Gastroesophageal sphincter (tissue), 4 donors: ENCODE measurements at places on chromosomes 1 and 21. TPM values are rescaled to one million over a fixed set of nuclear protein-coding genes. Genes with fewer than 3 reads are reported as not detected.

DNA sequence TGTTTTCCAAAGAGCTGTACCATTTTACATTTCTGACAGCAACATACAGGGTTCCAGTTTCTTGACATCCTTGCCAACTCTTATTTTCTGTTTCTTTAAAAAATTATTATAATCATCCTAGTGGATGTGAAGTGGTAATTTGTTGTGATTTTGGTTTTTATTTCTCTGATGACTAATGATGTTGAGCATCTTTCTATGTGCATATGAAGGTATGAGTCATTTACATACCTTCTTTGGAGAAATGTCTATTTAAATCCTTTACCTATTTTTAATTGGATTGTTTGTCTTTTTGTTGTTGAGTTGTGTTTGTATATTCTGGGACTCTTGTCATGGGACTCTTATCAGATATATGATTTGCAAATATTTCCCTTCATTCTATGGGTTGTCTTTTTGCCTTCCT is 20.8 kb upstream of the MPC2 start:
- ATAC-seq, result no peak
- no peak overlapping the region for H3K27ac ChIP-seq
- no peaks in the 10 kb centered on the region for H3K4me1 ChIP-seq
- H3K4me3 ChIP-seq, result no peak overlapping the region

- H3K4me3 ChIP-seq, result no peak overlapping the region
- H3K27me3 ChIP-seq, result peaks cover 14% of the 10 kb centered on the region
- H3K36me3 ChIP-seq, result no peaks in the 10 kb centered on the region
- no peak overlapping the region for H3K27ac ChIP-seq
- no peaks in the 10 kb centered on the region for H3K4me1 ChIP-seq
- ATAC-seq, result no peak
These were observed 1.3 kb upstream of the IL19 start for GRCh38 chr1:206769304-206769731.

DNA sequence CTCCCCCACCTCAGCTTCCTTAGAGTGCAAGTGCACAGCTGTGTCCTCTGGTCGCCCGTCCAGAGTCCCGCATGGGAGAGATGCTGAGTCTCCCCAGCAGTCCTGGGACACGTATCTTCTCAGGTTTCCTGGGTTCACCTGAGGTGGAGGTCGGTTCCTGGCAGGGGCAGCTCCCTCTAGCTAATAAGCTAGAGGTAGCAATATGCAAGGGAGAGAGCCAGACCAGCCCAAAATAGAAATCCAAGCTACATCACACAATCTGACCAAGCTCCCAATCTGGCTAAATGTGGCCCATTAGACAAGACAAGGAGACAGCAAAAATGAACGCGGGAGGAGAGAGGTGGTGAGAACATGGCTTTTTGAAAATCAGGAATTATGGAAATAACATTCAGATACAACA is 30.9 kb upstream of the CADM3 start:
- no peak for ATAC-seq
- H3K27ac ChIP-seq, result no peak overlapping the region
- peaks cover 40% of the 10 kb centered on the region for H3K27me3 ChIP-seq
- H3K4me1 ChIP-seq, result no peaks in the 10 kb centered on the region
- H3K4me3 ChIP-seq, result no peak overlapping the region

DNA sequence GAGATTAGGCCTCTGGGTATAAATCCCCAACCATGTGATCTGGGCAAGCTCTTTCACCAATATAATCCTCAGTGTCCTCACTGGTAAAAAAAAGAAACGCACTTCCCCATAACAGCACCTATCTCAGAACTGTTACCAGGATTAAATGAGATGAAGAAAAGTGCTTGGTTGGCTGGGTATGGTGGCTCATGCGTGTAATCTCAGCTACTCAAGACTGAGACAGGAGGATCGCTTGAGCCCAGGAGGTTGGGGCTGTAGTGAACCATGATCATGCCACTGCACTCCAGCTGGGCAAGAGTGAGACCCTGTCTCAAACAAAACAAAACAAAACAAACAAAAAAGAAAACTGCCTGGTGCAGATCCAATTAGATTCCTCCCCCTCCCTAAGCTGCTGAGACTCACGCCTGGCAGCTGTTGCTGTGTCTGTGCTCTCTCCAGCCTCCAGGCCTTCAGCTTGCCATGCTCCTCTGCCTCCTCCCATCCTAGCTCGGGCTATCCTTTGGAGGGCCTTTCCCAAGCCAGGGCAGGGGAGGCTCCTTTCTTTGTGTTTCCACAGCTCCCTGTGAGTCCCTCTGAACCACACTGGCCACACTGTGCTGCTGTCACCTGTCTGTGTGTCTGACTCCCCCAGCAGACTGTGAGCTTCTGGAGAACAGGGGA is 19.0 kb downstream of the CYB5RL start:
- H3K36me3 ChIP-seq, result no peaks in the 10 kb centered on the region
- no peaks in the 10 kb centered on the region for H3K4me1 ChIP-seq
- no peak overlapping the region for H3K27ac ChIP-seq
- ATAC-seq, result no peak
- no peak overlapping the region for H3K4me3 ChIP-seq
- H3K27me3 ChIP-seq, result no peaks in the 10 kb centered on the region

- H3K27me3 ChIP-seq, result peaks cover 39% of the 10 kb centered on the region
- no peaks in the 10 kb centered on the region for H3K36me3 ChIP-seq
- ATAC-seq, result peak; percentile 31
- H3K4me3 ChIP-seq, result peak overlapping the region; percentile 68
These were observed 7.0 kb downstream of the EFNA3 start for GRCh38 chr1:155085504-155086127.

GRCh38 chr21:34869545-34869944 is 179.6 kb downstream of the RUNX1 start:
- H3K4me1 ChIP-seq, result no peaks in the 10 kb centered on the region
- H3K4me3 ChIP-seq, result no peak overlapping the region
- no peak overlapping the region for H3K27ac ChIP-seq
- peaks cover 3% of the 10 kb centered on the region for H3K36me3 ChIP-seq

- H3K4me1 ChIP-seq, result no peaks in the 10 kb centered on the region
- ATAC-seq, result peak; percentile 35
- H3K27ac ChIP-seq, result no peak overlapping the region
These were observed 11.9 kb downstream of the XKR8 start for GRCh38 chr1:27971674-27972073.

Gene LDLRAD2
- total RNA-seq, result not detected
